H1 (cell line): ENCODE measurements at places on chromosomes 2 and 18. TPM values are rescaled to one million over a fixed set of nuclear protein-coding genes. Genes with fewer than 3 reads are reported as not detected.

NEURL3 gene
- total RNA-seq, result not detected in 2 replicates

ZNF24 gene
- total RNA-seq, result 56.9 and 60.1 TPM in 2 replicates

CYRIA gene
- total RNA-seq, result 8.2 and 9.8 TPM in 2 replicates

CFAP221 gene
- 0.36 and 0.71 TPM in 2 replicates for total RNA-seq

ACADL gene
- total RNA-seq, result 0.34 and 0.40 TPM in 2 replicates

DIPK1C gene
- total RNA-seq, result not detected in 2 replicates

KYNU gene
- 0.13 TPM in 2 replicates for total RNA-seq

UGT1A3 gene
- total RNA-seq, result not detected in 2 replicates

ICOS gene
- not detected in 2 replicates for total RNA-seq

DNA sequence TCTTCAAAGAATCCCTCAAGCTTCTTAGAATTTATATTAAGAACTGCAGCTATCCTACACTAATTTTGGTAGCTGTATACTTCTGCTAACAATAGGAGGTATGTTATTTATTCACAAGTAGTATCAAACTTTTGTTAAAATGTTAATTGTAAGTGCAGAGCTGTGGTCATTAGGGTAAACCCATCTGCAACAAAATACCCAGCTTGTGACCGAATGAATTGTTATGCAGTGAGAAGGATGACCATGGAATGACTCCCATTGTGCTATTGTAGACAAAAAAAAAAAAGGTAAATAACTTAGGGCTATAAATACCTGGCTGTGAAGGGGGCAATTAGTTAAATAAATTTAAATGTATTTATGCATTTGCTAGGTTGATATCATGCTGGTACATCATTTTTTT, 186.1 kb downstream of the ADCYAP1 start:
- peak overlapping the region; percentile 43; the same call in 1 of the 2 replicates for H3K4me3 ChIP-seq
- H3K27me3 ChIP-seq, result no peaks in the 10 kb centered on the region

DNA sequence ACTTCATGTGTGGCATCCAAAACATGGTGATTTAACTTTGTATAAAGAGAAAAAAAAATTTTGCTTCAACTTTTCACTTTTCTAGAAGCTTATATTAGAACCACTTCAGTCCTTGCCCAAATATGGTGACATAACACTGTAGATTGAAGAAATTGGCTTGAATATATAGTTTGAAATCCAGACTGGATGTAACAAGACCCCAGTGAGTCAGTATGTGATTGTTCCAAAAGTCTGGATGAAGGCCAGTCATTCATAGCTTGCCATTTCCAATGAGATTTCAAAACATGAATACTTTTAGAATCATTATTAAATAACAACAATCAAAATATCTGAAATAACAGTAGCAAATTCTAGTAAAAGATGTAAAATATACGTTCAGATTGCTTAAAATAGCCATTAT, 104.8 kb upstream of the FN1 start:
- no peak overlapping the region for H3K4me3 ChIP-seq
- no peak overlapping the region for H3K27ac ChIP-seq
- H3K4me1 ChIP-seq, result no peaks in the 10 kb centered on the region
- no peak for DNase-seq

DNA sequence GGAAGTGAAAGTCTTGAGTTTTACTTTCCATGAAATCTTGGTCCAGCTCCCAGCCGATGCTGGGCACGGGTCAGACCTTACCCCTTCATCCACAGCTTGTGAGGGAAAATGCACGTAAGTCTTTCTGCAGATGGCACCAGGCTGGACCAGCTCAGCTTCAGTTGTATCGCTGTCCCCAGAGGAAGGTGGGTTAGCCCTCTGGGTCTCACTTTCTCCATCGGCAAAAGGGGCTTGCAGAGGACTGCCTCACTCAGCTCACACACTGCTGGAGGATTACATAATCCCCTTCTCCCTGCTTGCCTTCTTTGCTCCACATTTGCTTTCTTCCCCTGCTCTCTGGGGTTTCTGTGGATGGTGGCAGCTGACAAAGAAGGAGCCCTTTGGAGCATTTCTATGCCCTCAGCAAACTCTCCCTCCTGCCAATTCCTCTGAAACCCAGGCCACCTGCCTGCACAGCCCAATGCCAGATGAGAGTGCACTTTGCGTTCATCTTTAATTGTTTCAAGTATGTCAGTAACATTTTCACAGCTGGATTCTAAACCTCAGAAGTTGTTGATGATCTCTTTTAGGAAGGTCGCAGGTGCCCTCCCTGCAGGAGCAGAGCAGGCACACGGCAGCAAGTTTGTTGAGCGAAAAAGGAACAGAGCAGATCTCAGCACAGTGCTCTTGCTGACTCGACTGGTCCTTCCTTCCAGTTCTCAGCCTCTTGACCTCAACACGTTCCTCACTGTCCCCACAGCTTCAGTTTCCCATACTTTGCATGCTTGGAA, 155.6 kb upstream of the GLI2 start:
- H3K4me3 ChIP-seq, result no peak overlapping the region
- no peaks in the 10 kb centered on the region for H3K36me3 ChIP-seq
- no peak for DNase-seq
- H3K27ac ChIP-seq, result no peak overlapping the region
- H3K27me3 ChIP-seq, result peaks cover 20% of the 10 kb centered on the region

GRCh38 chr2:104945121-104945520, 91.2 kb downstream of the POU3F3 start:
- H3K27me3 ChIP-seq, result peaks cover 1% of the 10 kb centered on the region
- no peak overlapping the region for H3K27ac ChIP-seq
- no peak overlapping the region for H3K4me3 ChIP-seq
- no peaks in the 10 kb centered on the region for H3K36me3 ChIP-seq

- no peaks in the 10 kb centered on the region for H3K36me3 ChIP-seq
- DNase-seq, result no peak
- H3K27me3 ChIP-seq, result no peaks in the 10 kb centered on the region
Observed at GRCh38 chr2:165827016-165827920, 33.2 kb upstream of the GALNT3 start.

DNA sequence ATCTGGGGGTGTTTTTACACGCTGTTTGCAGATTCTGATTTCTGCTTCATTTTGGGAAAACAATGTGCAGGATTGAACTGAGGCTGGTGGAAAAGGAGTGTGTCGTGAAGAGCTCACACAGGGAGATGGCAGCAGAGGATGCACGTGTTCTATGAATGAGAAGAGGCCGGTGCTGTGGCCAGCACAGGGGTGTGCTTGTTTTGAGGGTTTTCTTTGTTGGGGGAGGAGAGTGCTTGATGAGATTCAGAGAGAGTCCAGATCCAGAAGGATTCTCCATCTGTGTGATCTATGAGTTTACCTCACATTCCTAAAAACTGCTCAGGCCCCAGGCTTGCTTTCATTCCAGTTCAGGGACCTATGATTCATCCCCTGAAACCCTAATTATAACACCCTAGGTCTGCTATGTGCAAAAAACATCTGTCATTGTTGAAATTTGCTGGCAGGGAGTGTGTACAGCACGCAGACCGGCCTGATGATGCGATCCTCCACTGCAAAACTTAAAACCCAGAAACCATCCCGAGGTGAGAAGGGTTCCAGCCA, 12.1 kb downstream of the TGFA start:
- no peaks in the 10 kb centered on the region for H3K4me1 ChIP-seq
- H3K4me3 ChIP-seq, result no peak overlapping the region
- no peaks in the 10 kb centered on the region for H3K27me3 ChIP-seq
- no peak overlapping the region for H3K27ac ChIP-seq

- no peaks in the 10 kb centered on the region for H3K36me3 ChIP-seq
- no peak overlapping the region for H3K27ac ChIP-seq
- H3K4me3 ChIP-seq, result no peak overlapping the region
- DNase-seq, result no peak
- H3K4me1 ChIP-seq, result peaks cover 5% of the 10 kb centered on the region; the same call in 1 of the 2 replicates
Observed at GRCh38 chr2:204533629-204534370, 11.5 kb upstream of the PARD3B start.

DNA sequence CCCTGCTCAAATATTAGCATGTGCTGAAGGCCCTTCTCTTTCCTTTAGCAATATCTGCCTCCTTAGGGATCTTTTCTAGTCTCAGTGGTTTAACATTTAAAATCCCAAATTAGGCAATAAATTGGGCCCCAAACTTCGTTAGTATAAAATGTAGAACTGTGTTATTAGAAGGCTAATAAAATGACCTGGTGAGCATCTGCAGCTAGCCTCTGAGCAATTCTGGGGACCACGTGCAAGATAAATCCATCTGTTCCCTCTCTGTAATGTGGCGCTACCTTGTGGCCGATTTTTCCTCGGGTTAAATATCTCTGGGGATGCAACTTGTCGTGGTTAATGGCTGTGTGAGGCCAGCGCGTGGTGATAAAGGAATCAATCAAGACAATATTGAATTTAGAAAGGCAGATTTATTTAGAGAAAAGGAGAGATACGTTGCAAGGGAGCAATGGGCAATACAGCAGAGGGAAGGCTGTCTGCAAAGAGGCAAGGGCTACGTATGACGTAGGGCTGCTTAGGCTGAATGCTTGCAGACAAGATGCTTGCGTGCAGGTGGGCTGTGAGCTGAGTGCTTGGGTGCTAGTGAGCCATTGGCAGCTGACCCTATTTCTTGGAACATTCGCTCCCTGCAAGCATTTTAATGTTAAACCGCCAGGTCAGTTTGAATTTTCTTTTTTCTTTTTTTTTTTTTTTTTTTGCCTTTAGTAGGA, 18.5 kb upstream of the IL36G start:
- H3K36me3 ChIP-seq, result no peaks in the 10 kb centered on the region
- no peak overlapping the region for H3K4me3 ChIP-seq
- H3K27ac ChIP-seq, result no peak overlapping the region
- DNase-seq, result no peak
- H3K4me1 ChIP-seq, result no peaks in the 10 kb centered on the region
- H3K27me3 ChIP-seq, result no peaks in the 10 kb centered on the region

- no peaks in the 10 kb centered on the region for H3K27me3 ChIP-seq
- no peaks in the 10 kb centered on the region for H3K36me3 ChIP-seq
- H3K27ac ChIP-seq, result no peak overlapping the region
- H3K4me1 ChIP-seq, result no peaks in the 10 kb centered on the region
- H3K4me3 ChIP-seq, result no peak overlapping the region
Observed at GRCh38 chr2:105391763-105392662, 6.8 kb downstream of the FHL2 start.

DNA sequence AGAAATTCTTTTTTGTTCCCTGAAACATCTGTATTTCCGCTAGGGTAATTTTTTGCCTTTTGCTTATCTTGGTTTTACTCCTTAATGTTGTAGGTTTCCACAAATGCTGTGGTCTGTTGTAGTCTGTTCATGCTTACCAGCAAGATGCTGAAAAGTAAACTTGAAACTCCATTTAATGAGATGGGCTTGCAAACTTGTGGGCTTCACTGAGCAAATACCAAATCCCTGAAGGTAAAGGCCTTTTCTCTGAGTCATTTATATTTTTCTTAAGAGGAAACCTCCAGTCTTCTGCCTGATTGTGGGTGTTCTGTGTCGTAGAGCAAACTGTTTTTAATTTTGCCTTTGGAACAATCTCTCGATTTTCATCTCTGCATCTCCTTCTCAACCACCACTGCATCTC, 9.3 kb downstream of the SP140 start:
- H3K4me3 ChIP-seq, result no peak overlapping the region
- DNase-seq, result no peak
- H3K27me3 ChIP-seq, result no peaks in the 10 kb centered on the region
- H3K4me1 ChIP-seq, result no peaks in the 10 kb centered on the region
- H3K27ac ChIP-seq, result no peak overlapping the region
- no peaks in the 10 kb centered on the region for H3K36me3 ChIP-seq

GRCh38 chr2:219308142-219309101, 779 bp downstream of the PTPRN start:
- no peak for DNase-seq
- peaks cover 3% of the 10 kb centered on the region; the same call in 1 of the 2 replicates for H3K4me1 ChIP-seq
- peak overlapping the region; percentile 44 for H3K4me3 ChIP-seq
- no peak overlapping the region for H3K27ac ChIP-seq

GRCh38 chr18:57803103-57803969, at the start of gene ATP8B1:
TSS of gene ATP8B1 (minus strand) at chr18:57803315. CDS start at chr18:57731807, 71,508 bp downstream.
- H3K27ac ChIP-seq, result no peak within 1 kb of the TSS
- DNase-seq, result peak; percentile 56
- H3K27me3 ChIP-seq, result peaks cover 11% of the 10 kb centered on the region
- peak within 1 kb of the TSS; percentile 69 for H3K4me3 ChIP-seq
- H3K4me1 ChIP-seq, result peaks cover 12% of the 10 kb centered on the region
- H3K36me3 ChIP-seq, result no peaks in the 10 kb centered on the region

DNA sequence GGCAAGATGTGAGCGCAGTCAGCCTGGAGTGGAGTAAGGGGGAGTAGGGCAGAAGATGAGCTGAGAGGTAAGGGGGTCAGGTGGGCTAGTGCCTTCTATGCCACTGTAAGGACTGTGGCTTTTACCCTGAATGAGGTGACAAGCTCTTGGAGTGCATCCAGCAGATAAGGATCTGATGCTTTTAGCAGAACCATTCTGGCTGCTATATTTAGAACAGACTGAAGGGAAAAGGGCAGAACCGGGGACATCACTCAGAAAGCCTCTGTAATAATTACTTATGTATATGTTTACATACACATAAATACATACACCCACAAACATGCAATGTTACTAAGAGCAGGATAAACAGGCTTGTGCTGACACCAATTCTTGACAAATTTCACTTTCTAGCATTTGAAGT, 124.8 kb downstream of the DTNB start:
- no peaks in the 10 kb centered on the region for H3K27me3 ChIP-seq
- DNase-seq, result no peak
- H3K4me1 ChIP-seq, result no peaks in the 10 kb centered on the region
- H3K27ac ChIP-seq, result no peak overlapping the region
- no peaks in the 10 kb centered on the region for H3K36me3 ChIP-seq

DNA sequence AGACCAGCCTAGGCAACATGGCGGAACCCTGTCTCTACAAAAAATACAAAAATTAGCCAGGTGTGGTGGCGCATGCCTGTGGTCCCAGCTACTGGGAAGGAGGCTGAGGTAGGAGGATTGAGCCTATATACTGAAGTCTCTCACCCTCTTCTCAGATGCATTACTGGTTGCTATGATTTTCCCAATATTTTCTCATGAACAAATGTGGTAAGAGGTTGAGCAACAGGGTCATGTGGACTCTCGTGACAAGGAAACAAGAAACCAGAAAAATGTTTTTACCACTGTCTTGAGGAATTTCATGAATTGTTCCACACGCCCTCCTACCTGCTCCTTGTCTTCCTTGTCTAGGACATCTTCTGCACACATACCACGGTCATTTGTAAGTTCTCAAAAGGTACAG, 12.4 kb downstream of the LMAN2L start:
- H3K27ac ChIP-seq, result no peak overlapping the region
- DNase-seq, result no peak
- no peaks in the 10 kb centered on the region for H3K4me1 ChIP-seq
- H3K36me3 ChIP-seq, result peaks cover 19% of the 10 kb centered on the region; the same call in 1 of the 2 replicates

- H3K27me3 ChIP-seq, result no peaks in the 10 kb centered on the region
- H3K4me3 ChIP-seq, result no peak overlapping the region
- no peaks in the 10 kb centered on the region for H3K36me3 ChIP-seq
- no peak overlapping the region for H3K27ac ChIP-seq
Observed at GRCh38 chr2:104902317-104902716, 48.4 kb downstream of the POU3F3 start.

DNA sequence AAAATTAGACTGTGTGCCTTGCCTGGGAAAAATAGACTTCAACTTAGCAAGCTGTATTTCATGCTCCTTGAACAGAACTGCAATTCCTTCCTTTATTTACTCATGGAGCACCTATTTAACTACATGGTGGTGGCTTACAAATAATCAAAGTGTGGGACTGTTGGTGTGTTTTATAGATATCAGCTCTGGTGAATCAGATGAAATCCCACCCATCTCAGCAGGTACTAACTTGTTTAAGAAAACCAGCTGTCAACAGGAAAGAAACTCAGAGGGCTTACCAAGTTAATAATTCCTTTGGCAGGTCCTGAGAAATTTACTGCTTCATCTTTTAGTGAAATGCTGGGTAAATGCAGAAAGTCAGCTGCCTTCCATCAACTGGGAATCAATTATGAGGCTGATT, 830.6 kb downstream of the SLC4A3 start:
- no peaks in the 10 kb centered on the region for H3K36me3 ChIP-seq
- no peak overlapping the region for H3K27ac ChIP-seq
- H3K27me3 ChIP-seq, result no peaks in the 10 kb centered on the region
- no peaks in the 10 kb centered on the region for H3K4me1 ChIP-seq
- DNase-seq, result no peak
